Right forelimb (tissue), 1 donor: ENCODE measurements at places on chromosomes 6 and 20.

DNA sequence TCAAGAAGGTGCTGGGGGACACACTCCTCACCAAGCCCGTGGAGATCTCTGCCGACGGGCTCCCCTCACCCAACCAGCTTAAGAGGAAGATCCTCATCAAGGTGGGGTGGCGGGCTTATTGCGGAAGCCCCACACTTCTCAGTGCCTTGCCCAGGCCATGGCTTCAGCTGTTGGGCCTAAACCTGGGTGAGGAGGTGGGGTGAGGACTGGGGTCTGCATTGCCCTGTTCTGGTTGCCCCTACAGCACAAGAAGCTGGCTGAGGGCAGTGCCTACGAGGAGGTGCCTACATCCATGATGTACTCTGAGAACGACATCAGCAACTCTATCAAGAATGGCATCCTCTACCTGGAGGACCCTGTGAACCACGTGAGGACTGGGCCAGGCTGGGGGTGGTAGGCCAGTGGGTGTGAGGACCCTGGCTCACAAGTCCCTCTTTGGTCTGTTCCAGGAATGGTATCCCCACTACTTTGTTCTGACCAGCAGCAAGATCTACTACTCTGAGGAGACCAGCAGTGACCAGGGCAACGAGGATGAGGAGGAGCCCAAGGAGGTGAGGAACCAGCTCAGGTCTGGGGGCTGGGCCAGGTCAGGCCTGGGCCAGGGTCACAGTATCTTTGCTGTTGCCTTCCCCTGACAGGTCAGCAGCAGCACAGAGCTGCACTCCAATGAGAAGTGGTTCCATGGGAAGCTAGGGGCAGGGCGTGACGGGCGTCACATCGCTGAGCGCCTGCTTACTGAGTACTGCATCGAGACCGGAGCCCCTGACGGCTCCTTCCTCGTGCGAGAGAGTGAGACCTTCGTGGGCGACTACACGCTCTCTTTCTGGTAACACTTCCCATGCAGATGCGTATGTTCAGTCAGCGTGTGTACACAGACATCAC, 27.9 kb downstream of the PLCG1 start:
- no peak for DNase-seq

DNA sequence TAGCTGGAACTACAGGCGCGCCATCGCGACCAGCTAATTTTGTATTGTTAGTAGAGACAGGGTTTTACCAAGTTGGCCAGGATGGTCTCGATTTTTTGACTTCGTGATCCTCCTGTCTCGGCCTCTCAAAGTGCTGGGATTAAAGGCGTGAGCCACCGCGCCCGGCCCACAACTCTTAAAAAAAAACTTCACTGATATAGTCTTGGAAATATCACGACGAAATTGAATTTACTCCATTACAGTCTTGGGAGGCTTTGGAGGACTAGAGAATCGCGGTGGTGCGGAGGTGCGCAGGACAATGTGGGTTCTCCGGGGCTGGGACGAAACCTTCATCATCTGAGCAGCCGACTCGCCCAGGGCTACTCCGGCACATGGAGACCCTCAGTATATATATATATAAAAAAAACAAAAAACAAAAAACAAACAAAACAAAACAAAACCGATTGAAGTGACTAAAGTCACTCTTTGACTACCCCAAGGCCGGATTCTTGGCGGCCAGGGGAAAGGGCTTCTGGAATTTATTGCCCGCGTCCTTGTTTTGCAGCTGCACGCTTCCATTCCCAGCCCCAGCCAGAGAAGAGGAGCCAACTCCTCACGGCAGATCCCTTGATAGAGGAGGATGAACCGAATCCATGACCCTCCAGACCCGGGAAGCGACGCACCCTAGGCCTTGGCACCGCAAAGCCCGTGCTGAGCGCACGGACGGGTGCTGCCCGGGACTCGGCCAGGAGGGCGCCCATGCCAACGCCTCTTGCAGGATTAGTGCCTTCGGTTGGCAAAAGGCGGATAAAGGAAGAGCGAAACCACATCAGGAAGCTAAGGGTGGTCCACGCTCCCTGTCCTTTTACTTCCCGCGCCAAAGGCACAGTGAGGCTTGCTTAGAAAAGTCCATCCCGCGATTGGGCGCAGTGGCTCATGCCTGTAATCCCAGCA, 1.7 kb upstream of the GCM2 start:
- DNase-seq, result no peak

- no peak for DNase-seq
These were observed 74.5 kb downstream of the ALDH8A1 start for GRCh38 chr6:134875367-134875766.

DNA sequence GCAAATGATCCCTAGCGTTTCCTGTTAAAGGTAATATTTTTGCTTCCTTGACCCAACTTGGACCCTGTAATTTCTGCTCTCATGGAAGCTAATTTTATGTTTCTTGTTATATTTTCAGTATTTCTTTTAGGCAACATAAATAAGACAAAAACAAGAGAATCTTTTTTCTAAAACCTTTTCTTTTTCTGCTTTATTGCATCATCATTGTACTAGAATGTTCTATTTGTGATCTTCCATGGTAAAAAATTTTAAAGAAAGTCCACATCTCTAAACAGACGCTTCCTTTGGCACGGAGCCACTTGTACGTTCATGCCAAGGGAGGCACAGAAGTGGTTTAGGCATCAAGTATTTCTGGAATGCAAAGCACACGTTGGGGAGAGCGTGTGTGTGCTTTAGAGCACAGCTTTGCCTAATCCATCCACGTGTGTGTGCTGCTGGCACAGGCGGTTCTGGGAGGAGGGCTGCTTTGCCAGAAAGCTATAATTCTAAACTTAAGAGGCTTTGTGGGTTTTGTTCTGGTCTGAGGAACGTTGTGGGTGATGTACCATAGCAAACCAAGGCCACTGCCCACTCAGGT, 98.3 kb downstream of the SASH1 start:
- peak; percentile 80 for DNase-seq

- no peak for DNase-seq
These were observed 31.3 kb downstream of the ZFAND3 start for GRCh38 chr6:37850728-37851285.

GRCh38 chr20:63934271-63935068, 21.7 kb downstream of the UCKL1 start:
- no peak for DNase-seq

DNA sequence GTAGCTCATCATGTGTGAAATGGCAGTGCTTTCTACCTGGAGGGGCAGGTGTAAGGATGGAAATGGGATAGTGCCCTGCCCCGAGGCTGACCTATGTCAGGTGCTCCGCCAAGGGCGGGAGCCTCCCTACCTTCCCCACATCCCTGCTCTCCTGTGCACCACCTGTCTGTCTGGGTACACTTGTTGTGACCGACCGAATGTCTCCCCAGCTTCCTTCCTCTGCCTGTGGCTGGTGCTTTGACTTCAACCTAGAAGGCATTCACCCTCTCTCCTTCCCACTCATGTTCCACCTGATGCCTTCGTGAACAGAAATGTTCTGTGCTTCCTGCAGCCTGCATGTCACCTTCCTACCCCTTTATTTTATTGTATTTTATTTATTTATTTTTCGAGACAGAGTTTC, 114.8 kb downstream of the SCML4 start:
- no peak for DNase-seq

- no peak for DNase-seq
These were observed 79.7 kb downstream of the SMLR1 start for GRCh38 chr6:130906736-130907381.

- DNase-seq, result no peak
These were observed 30.3 kb downstream of the AK9 start for GRCh38 chr6:109660526-109661320.

DNA sequence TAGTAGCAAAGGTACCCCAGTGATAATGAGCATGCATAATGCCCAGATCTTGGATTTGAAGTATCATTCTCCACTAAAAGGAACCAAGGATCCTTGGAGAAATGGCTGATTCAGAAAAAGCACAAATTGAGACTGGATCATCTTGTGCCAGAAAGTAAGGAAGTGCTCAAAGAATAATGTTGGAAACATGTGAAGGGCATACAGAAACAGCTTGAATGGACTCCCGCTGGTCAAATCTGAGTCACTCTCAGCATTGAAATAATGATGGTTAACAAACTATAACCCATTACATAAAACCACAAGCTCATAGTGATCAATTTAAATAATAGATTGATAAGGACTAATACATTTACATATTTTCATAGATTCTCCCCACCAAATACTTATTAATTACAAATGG, 3.6 kb upstream of the OSTM1 start:
- no peak for DNase-seq

GRCh38 chr6:114550316-114550715, 207.5 kb upstream of the HS3ST5 start:
- no peak for DNase-seq

GRCh38 chr6:167941822-167942221, 55.6 kb upstream of the KIF25 start:
- no peak for DNase-seq

- no peak for DNase-seq
These were observed 1265.4 kb upstream of the MAP3K7 start for GRCh38 chr6:91852252-91852651.

DNA sequence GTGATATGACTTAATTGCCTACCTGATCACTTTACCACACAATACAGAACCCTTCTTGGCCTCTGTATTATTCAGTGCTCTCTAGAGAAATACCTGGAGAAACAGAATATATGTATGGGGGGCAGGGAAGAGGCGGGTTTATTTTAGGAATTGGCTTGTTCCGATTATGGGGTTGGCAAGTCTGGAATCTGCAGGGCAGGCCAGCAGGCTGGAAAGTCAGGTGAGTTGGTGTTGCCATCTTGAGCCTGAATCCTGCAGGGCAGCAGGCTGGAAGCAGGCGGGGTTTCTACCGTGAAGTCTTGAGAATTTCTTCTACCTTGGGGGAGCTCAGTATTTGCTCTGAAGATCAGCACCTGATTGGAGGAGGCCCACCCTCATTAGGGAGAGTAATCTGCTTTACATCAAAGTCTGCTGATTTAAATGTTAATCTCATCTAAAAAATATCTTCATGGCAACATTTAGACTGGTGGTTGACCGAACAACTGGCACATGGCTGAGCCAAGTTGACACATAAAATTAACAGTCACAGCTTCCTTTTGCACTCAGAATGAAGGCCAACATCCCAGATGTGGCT, 193.9 kb downstream of the ZDHHC14 start:
- DNase-seq, result no peak

DNA sequence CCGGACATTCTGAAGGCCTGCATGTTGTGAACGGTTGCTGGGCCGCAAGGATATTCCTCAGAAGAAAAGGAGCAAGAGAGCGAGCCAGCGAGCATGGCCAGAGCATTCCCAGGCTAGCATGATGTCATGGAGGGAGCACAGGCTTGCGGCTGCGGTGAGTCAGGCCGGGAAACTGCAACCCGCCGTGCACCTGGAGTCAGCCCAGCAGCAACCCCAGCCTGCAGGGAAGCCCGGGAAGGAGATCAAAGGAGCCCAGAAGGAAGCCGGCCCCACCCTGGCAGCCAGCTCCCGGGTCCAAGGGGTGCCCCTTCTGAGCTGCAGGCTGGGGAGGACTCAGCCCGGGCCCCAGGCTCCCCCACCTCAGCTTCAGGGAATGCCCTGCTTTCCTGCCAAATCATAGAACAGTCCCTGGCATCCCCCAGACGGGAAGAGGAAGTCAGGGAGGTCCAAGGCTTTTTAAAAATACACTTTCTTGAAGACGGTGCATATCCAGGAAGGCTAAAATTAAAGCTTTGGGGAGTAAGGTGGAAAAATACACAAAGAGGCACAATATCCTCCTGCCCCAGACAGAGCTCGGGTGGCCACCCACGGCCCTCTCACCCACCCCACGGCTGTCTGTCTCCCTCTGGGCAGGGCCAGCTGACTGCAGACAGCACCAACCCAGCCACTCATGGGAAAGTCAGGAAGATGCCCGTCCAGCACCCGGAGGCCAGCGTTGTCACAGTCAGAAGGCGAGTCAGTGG, 53.7 kb downstream of the BMP7 start:
- DNase-seq, result peak; percentile 90

- no peak for DNase-seq
These were observed 17.3 kb downstream of the TREM1 start for GRCh38 chr6:41269166-41269565.

DNA sequence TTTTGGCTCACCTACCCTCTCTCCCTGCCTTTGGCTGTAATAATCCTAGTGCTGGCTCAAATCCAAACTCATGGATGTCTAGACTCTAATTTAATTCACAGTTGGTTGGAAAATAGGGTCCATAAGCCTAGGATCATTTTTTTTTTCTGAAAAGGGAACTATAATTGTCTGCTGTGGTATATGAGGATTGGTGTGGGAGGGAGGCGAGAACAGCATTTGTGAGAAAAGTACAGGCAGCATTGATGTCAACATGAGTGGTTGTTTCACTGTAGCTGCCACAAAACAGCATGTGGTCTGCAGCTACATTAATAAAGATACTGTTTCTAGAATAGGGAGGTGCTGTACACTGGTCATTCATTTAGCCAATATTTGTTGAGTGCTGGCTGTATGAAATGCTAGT, 18.6 kb upstream of the POLR1H start:
- DNase-seq, result no peak

DNA sequence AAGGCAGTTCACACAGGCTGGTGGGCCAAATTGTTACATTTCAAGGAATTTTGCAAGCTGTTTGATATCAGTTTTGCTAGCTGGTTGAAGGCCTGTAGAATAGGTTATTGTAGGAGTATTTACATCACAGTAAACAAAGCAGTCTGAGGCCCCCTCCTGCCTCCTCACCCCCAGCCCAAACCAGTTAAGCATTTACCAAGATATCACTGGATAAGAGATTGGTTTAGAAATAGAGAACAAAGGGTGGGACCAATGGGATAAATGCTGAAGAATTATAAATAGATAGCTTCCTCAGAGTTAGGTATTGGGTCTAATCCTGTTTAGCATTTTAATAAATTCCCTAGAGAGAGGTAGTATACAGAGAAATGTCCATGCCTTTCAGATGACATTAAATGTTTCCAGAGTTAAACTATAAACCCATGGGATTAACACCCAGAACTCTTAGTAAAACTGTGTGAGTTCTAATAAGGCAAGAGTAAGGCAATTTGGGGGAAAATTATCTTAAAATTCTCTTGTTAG, 2.3 kb upstream of the PHACTR2 start:
- no peak for DNase-seq

GRCh38 chr6:161701056-161701455, 427.2 kb upstream of the AGPAT4 start:
- no peak for DNase-seq

- DNase-seq, result no peak
These were observed 885 bp upstream of the GZF1 start for GRCh38 chr20:23361119-23361475.

DNA sequence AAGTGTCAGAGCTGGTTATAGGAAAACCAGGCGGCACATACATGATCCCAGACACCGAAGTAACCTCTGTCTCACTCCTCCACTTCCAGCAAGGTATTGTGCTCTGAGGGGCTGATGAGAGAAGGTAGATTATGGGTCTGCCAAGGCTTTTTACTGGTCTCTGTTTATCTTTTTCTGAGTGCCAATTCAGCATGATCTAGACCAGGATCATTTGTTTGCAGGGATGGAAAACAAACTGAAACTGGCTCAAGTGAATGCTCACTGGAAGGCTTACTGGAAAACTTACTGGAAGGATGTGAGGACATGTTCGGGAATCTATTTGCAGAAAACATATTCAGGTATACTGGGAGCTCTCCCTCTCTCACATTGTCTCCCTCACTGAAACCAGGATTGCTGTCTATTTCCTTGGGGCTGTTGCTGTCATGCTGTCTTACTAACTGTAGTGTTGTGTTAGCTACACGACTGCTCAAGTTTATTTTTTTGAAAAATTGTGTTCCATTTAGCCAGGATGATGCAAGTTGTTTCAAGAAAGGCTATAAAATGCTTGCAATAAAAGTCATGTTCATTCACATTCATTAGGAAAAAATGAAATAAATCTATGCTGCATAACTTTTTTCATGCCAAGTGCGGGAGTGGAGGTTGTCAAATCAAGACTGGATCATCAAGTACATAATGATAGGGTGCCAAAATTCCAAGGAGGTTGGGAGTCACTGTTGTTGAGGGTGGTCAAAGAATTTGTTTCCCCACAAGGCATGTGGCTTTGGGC, 37.0 kb downstream of the KLHL31 start:
- no peak for DNase-seq
